ENCODE measurements at places on chromosomes 3 and 15.
A peak's percentile ranks its signal among the peaks of the same experiment; 100 is the strongest.

- no peak for DNase-seq
Observed at GRCh38 chr3:170656284-170656683, 70.4 kb upstream of the SLC7A14 start.

DNA sequence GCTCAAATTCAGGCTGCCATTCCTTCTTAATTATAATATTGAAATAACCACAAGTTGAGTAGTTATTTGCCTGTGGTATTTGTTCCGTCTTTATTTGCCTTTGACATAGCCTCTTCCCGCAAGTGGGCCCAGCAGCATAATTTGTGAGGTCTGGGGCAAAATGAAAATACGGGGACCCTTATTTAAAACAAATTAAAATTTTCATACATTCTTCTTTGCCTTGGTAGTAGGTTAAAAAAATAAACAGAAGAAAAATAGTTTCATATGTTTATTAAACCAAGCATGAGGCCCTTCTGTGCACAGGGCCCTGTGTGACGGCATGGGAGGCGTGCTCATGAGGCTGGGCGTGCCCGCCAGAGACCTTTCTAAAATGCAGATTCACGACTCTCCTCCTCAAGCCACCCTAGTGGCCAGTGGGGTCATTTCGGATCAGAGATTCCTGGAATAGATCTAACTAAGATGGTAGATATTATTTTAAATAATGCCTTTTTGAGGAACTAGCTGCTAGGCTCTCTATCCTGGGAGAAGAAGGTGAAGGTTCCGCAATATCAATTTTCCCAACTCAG lies 35.4 kb downstream of the MASP1 start:
- DNase-seq = no peak

DNA sequence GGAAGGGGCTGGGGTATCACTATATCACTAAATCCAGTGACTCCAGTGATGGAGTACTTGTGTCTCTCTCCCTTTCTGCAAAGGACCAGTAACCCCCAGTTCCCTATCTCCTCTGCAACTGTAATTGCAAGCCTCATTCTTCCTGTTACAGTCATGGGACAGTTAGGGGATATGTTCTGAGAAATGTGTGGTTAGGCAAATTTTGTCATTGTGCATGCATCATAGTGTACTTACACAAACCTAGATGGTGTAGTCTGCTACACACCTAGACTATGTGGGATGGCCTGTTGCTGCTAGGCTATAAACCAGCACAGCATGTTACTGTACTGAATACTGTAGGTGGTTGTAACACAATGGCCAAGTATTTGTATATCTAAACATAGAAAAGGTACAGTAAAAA lies 2.2 kb downstream of the VPS8 start:
- DNase-seq = no peak

- no peak for DNase-seq
Observed at GRCh38 chr15:58929891-58930416, 3.5 kb downstream of the SLTM start.

DNA sequence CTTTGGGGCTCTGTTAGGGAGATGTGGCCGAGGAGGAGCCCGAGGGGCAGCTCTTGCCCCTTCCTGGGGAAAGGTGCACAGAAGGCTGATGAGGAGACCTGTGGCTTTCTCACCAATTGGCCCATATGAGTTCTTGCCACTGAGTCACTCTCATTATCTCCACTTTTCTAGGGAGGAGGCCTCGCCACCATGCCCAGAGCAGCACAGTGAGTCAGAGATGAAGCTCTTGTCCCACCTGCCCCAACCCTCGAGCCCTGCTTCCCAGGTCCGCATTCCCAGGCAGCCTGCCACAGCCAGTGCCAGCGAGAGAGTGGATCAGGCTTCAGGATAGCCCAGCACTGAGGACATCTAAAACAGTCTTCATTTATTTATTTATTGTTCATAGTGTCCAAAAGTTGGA lies 53.5 kb downstream of the AMOTL2 start:
- no peak for DNase-seq

DNA sequence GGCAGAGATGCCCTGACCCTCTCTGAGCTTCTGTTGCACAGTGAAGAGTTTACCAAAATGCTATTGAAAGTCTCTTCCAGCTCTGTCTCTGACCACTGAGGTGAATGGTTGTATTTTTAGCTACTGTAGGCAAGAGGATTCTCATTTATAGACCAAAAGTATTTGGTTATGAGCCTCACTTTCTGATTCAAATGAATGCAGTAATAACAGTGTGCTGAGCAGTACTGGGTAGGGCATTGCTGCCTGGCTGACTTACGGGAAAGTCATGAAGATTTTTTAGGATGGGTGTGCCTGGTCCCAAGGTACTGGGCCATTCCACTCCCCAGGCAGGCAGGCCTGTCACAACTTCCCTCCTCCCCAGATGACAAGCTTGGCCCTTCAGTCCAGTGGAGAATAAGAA lies 15.5 kb downstream of the PLA1A start:
- DNase-seq = no peak

- DNase-seq = no peak
Observed at GRCh38 chr3:123798550-123798949, 85.6 kb downstream of the MYLK start.

- DNase-seq = no peak
Observed at GRCh38 chr15:98873441-98874218, 134.0 kb downstream of the PGPEP1L start.

DNA sequence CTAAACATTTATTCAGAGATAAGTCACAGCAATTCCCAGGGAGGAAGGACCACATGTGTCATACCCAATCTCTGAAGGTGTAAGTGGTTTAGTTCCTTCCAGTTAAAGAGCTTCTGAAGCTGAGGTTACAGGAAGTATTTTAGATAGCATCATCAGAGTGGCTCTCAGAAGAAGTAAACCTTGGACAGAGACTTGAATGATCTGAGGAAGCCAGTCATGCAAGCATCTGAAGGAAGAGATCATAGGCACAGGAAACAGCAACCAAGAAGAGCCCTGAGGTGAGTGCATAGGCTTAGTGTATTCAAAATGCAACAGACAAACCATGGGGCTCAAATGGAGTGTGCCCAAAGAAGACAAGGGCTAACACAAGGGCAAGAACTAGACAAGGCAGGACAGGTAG lies 210.3 kb downstream of the ULK4 start:
- no peak for DNase-seq

DNA sequence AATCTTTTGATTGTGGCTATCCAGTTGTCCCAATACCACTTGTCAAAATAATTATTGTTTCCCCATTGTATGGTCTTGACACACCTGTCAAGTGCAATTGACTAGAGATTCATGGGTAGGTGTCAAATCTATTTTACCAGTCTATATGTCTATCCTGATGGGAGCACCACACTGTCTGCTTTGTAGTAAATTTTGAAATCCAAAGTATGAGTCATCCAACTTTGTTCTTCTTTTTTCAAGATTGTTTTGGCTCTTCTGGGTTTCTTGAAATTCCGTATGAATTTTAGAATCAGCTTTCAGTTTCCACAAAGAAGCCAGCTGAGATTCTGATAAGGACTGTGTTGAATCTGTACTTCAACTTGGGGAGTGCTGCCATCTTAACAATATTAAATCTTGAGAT lies 71.9 kb downstream of the CSNK1G1 start:
- DNase-seq = no peak

DNA sequence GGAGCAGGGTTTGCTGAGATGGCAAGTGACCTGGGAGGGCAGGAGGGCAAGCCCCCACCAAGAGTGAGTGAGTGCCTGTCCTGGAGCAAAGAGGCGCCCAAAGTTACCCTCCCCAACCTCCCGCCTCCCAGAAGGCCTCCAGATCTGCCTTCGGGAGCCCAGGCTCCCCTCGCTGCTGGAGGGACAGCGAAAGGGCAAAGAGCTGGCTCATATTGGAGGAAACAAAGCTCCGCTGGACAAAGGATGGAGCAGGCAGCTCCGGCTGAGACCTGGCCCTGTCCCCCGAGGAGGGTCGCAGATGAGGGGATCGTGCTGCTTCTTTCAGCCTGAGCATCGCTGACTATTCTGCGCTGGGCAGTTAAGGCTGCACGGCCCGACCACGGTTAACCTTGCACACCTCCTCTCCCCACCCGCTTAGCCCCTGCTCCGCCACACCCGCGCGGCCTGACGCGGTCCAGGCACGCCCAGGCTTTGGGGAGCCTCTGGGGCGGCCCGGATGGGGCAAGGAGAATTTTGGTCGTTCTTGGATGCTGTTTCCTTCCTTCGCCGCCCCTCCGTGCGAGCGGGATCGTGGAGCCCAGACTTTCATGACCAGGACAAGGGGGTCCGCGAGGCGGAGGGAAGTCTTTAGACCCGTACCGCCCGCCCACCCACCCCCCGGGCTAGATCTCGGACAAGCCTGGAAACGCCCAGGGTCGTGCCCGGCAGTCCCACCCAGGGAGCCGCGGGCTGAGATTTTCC lies 651 bp downstream of the PLCD1 start:
- no peak for DNase-seq

DNA sequence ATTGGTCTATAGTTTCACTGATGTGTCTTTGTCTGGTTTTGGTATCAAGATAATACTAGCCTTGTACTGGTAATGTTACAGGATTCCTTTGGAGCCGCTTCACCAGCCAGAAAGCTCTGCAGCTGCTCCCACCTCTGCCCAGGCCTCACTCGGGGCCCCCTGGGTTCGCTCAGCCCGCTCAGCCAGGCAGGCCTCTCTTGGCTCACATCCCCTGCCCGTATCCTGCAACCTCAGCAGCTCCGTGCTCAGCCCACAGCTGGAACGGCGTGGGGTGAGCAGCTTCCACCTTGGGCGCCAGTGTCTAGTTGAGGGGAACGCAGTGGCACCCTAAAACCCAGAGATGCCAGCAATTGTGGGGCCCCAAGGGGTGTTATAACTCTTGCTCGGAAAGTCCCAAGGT lies 429.7 kb upstream of the ROBO2 start:
- no peak for DNase-seq

GRCh38 chr15:51048308-51048707 lies 46.4 kb downstream of the TNFAIP8L3 start:
- DNase-seq = no peak

GRCh38 chr3:41075975-41076374 lies 123.3 kb upstream of the CTNNB1 start:
- no peak for DNase-seq

- DNase-seq = no peak
Observed at GRCh38 chr15:86659724-86660411, 580.2 kb downstream of the AGBL1 start.

DNA sequence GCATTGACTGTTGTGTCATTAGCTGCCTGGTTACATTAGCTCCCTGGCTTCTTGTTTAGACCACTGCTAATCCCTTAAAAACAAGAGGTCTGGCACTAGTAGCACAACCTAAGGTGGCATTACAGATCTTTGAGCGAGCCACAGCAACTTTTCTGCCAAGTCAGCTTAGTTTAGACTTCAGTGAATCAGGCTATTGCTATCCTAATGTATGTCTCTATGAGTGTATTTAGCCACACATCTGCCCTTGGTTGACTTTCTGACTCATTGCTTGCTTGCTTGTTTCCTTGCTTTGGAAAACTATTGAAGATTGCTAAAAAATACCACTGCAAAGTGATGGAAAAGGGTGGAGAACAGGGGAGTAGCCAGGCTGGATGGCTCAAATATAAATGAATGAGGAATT lies 50.2 kb downstream of the CHP1 start:
- DNase-seq = no peak

- DNase-seq = no peak
Observed at GRCh38 chr3:7428206-7428718, 567.3 kb downstream of the GRM7 start.

- no peak for DNase-seq
Observed at GRCh38 chr15:66198757-66199156, 54.8 kb downstream of the MEGF11 start.

- no peak for DNase-seq
Observed at GRCh38 chr3:195247086-195247862, 23.7 kb downstream of the XXYLT1 start.

DNA sequence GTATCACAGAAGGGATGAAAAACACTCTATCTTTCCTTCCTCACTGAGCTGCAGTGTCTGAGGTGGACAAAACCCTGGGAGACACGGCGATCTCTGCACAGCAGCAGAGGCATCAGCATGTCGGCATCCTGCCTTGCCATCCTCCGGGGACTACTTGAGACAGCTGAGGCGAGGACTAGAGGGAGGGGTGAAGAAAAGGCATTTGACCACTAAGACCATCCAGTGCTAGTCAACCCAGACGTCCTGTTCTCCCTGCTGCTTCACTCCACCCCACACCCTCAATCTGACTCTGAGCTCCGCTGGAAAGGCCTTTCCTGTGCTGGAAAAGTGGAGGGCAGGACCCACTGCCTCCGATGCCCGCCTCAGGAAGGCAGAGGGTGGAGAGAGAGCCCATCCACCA lies 67.3 kb downstream of the VGLL4 start:
- DNase-seq = no peak

DNA sequence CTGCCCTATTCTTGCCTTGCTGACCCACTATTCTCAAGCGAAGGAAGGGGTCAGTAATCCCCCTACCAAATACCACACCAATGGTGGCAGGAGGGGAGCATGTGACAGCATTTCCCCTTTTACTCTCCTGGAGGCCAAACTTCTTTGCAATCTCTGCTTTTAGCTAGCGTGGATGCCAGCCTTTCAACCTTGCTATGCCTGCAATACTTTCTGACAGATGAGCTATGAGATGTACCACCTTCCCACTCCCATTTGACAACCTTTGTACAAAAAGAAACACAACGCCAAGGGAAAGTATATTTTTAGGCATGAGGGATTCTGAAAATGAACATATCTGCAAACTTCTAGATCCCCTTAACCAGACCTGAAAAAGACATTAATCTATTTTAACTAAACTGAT lies 302.1 kb downstream of the FHIT start:
- DNase-seq = no peak

- DNase-seq = peak; percentile 57
Observed at GRCh38 chr15:81292523-81293001, 31.4 kb downstream of the STARD5 start.

GRCh38 chr3:129439226-129439816 lies 427 bp downstream of the MBD4 start:
- DNase-seq = peak; percentile 58

GRCh38 chr3:23331141-23331935 lies 128.2 kb downstream of the UBE2E2 start:
- no peak for DNase-seq

DNA sequence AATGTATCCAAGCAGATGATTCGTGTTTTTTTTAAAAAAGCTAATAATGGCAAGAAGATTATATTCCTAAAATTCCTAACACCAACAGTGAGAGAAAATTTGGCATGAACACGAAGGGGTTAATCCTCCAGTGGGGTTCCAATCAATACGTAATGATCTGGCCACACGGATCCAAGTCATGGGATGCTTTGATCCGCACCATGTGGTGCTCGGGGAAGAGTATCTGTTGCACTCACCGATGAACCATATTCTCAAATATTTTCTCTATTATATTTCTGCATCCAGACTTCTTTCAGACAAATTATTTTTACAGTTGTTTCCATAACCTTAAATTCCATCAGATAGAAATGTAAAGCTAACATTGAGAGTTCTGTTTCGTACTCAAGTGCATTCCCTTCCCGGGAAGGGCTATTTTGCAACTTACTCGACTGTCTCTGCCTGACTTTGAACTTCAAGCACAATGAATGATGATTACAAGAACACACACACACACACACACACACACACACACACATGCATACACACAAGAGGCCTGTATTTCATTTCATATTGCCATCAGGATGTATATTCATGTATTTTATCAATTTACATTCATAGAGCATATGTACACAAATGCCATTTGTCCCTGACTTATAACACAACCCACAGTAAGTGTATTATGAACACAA lies 567.2 kb downstream of the FOXP1 start:
- DNase-seq = no peak

Data from CD4-positive, alpha-beta T cell treated with Interleukin-17A for 4 hours (primary cell).